ENCODE measurements at places on chromosomes 3 and 15.

DNA sequence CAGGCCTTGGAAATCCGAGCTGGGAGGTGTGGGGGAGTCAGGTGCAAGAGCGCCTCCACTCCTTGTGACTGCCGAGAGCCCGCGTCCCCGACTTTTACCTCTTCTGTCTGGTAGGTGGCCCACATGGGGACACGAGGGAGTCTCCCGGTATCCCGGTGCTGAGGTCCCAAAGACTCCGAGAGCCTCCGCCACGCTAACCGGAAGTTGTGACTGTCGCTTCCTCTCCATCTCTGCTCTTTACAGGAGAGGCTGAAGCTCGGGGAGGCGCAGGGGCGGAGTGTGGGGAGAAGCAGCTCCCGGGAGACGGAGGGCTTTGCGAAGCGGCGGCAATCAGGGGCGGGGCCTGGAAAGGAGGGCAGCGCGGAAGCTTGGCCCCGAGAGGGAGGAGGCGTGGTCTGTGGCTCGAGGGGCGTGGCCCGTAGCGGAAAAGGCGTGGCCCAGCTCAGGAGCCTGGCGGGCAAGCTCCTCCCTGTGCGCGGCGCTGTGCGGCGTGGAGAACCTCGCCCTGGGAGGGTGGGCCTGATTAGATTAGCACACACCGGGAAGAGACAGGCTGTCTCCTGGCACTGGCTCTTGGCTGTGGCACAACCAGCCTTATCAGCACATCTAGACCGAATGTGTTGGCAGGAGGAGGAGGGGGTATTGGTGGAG, 143.9 kb downstream of the GABRB3 start:
- no peak for DNase-seq

DNA sequence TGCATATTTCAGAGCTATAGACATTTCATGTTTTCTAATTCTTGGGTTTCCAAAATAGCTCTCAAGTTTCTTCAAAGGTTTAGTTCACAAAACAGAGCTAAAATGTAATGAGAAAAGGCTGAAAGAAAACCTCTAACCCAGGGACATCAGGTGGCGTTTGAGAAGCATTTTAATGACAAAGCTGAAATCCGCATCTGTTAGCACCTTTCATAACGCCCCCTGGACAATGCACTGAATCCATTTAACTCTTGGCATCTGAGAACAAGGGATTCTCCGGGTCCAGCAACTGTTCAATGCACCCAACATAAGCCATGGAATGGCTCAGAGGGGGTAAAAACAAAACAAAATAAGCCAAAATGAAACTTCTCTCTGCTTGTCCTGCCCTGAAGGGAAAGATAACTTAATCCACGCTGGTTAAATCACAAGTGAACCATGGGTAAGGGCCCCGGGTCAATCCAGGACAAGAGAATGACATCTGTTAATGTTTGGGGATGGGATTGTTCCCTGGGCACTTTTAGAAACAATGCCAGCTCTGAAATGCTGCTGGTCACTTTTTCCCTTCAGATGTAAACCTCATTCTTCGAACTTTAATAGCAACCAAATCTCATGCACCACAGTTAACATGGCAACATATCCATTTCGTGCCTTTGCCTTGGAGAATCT, 466.2 kb upstream of the ADAMTS9 start:
- DNase-seq, result no peak

- DNase-seq, result peak; percentile 76
Observed at GRCh38 chr3:123757281-123757940, 126.7 kb downstream of the MYLK start.

GRCh38 chr15:71752604-71753289, 57.6 kb upstream of the NR2E3 start:
- no peak for DNase-seq

GRCh38 chr15:89205991-89206585, 15.3 kb downstream of the RLBP1 start:
- DNase-seq, result no peak

DNA sequence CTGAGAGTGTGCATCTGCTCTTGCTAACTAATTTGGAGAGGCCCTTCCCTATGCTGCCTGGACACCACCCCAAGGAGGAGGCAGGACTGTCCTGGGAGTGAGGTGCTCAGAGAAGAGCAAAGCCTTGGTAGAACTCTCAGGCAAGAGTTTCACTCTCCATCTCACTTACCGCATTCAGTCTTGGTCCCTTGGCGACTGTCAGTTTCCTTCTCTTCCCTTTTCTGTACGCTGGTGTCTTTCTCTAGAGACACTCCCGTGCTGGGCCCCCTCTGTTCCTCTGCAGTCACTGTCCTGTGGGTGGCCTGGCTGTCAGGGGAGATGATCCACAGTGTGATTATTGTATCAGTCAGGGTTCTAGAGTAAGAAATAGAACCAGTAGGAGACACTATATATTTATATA, 44.0 kb downstream of the IDH2 start:
- DNase-seq, result no peak

DNA sequence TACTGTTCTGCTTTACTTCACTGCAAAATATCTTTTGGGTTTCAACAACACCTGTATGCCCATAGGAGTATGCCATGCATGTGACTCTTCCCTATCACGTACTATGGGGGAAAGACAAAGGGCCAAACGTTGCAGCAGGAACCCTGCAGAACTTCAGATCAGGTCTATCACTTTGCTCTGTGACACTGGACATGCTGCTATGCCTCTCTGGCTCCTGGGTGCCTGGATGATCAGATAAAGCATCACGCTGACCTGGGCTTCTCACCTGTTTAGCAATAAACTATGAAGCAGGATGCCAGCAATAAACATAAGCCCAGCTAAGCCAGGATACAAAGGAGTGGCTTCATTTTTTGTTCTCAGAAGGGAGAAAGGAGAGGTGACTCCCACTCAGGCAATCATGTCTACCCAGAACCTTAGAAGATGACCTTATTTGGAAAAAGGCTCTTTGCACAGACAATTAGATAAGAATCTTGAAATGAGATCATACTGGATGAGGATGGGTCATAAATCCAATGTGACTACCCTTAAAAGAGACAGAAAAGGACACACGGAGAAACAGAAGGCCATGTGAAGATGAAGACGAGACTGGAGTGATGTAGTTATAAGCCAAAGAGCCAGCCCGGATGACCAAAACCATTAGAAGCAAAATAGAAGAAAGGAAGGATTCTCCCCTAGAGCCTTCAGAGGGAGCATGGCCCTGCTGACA, 19.3 kb downstream of the POMGNT2 start:
- DNase-seq, result no peak

GRCh38 chr15:39830166-39830565, 47.5 kb upstream of the FSIP1 start:
- no peak for DNase-seq

DNA sequence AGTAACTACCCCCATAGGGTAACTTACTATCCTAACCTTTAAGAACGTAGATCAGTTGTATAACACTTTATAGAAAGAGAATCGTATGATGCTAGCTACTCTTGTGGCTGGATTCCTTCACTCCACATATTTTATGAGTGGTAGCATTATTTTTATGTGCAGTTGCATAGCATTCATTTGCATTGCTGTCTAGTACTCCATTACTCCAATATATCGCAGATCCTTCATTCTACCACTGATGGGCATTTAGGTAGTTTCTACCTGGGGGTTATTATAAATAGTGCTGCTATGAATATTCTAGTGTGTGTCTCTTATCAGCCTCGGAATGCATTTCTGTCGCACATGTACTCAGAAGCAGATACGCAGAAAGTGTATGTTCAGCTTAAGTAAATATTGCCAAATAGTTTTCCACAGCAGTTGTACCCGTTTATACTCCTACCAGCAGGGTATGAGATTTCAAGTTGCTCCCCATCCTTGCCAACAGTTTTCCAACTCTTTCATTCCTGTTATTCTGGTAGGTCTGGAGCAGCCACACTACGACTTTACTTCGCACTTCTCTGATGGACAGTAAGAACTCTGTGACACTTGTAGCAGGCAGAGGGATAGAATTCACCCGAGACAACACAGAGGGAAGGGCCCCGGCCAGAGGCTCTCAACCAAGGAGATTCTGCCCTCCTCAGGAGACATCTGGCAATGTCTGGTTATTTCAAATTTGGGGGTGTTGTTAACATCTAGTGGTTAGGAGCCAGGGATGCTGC, 9.8 kb upstream of the VGLL4 start:
- DNase-seq, result no peak

GRCh38 chr3:195260280-195260905, 10.6 kb downstream of the XXYLT1 start:
- DNase-seq, result no peak

- DNase-seq, result no peak
Observed at GRCh38 chr15:36924034-36924433, 176.3 kb downstream of the MEIS2 start.

- DNase-seq, result no peak
Observed at GRCh38 chr3:45302470-45302869, 76.4 kb upstream of the TMEM158 start.

DNA sequence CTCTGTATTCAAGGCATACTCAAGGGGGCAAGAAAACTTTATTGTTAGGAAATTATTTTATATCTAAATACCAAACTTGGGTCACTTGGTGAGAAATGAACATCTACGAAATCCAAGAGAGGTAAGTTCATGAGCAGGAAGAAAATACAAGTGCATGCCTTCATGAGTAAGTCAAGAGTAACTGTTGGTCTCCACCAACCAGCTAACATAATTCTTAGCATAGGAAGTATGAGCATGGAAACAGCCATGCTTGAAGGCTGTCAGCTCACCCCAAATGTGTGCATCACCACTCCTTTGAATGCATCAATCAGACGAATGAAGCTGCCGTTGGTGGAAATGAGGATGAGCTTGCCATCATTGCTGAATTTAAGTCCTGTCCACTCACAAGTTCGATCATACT, 13.9 kb downstream of the PPM1M start:
- DNase-seq, result no peak

- no peak for DNase-seq
Observed at GRCh38 chr3:176867681-176868663, 329.3 kb downstream of the TBL1XR1 start.

- DNase-seq, result peak; percentile 24
Observed at GRCh38 chr15:66986951-66987350, 78.5 kb upstream of the SMAD3 start.

DNA sequence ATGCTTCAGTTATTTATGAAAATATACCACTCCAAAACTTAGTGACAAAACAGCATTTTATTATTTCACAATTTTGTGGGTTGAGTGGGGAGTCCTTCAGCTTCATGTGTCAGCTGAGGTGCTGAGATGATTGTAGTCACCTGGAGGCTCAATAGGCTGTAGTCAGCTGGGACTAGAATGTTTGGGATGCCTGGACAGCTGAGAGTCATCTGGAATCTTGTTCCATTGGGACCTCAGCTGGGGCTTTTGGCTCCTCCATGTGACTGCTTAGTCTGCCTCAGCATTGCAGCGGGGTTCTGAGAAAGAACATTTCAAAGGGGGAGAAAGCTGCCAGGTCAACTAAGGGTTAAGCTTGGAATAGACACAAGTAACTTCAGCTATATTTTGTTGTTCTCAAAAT, 13.4 kb downstream of the STT3B start:
- DNase-seq, result no peak

DNA sequence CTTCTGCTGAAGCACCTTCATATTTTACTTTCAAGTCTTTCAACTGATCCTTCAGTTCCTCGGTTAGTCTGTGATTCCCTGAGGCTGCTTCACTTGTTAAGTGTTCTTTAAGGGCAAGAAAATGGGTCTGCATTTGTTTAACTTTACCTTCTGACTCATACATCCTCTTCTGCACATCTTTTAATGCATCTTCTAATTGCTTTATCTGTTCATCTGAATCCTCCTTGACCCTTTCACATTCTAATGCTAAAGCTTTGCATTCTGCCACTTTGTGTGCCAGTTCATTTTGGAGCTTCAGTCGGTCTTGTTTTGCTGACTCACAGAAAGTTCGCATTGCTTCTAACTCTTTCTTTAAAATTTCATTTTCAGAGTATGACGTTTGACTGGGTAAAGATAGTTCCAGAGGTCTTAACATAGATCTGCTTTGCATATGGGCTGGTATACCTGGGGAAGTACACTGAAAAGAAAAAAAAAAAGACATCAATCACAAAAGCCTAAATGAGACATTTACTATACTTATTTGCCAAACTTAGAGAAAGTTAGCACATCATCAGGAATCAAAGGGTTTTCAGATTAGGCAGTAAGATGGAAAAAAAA, 94.3 kb downstream of the UACA start:
- no peak for DNase-seq

GRCh38 chr3:123993818-123994217, 1.9 kb upstream of the ROPN1 start:
- no peak for DNase-seq

DNA sequence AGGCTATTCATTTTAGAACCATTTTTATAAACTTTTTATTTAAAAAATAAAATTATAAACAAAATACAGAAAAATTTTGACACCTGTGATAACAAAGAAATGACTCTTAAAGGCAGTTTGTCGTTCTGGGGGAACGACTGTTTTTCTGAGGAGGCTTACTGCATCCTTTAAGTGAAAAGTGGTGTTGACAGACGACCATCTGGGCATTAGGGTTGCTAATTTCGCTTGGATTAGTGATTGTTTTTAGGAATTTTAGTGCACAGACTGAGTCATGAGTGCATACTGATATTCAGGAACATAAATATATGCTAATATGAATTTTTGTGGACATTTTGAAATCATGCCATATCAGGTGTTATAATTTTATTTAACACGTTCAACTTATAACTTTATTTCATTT, 28.5 kb downstream of the OSTN start:
- no peak for DNase-seq

GRCh38 chr3:25558121-25558520, 106.6 kb downstream of the TOP2B start:
- DNase-seq, result no peak

- DNase-seq, result peak; percentile 19
Observed at GRCh38 chr3:143443851-143444331, 324.3 kb downstream of the CHST2 start.

Measured in putamen (tissue), 1 donor.